ENCODE measurements at places on chromosomes 12 and 14. TPM values are rescaled to one million over a fixed set of nuclear protein-coding genes. Genes with fewer than 3 reads are reported as not detected.

The KRT83 gene
- total RNA-seq: not detected

The DHH gene
- 0.41 TPM for total RNA-seq

The TCP11L2 gene
- 42.4 TPM for total RNA-seq

The KRT74 gene
- total RNA-seq: not detected

The RD3L gene
- not detected for total RNA-seq

The ZFHX2 gene
- total RNA-seq: 0.41 TPM

The ETV6 gene
- 6.1 TPM for total RNA-seq

The OTX2 gene
- total RNA-seq: not detected

The BCL2L14 gene
- not detected for total RNA-seq

The UNC79 gene
- total RNA-seq: 0.16 TPM

The CLEC12A gene
- total RNA-seq: not detected

The GPR68 gene
- total RNA-seq: 1.3 TPM

The POTEG gene
- total RNA-seq: not detected

The EFS gene
- 10.8 TPM for total RNA-seq

The VDR gene
- total RNA-seq: 5.0 TPM

The TSPAN9 gene
- total RNA-seq: 8.1 TPM

The PPFIA2 gene
- 0.74 TPM for total RNA-seq

The TMEM121 gene
- total RNA-seq: 6.7 TPM

The TMBIM4 gene
- 115 TPM for total RNA-seq

The TIMELESS gene
- total RNA-seq: 15.9 TPM

The CRIP1 gene
- total RNA-seq: 28.4 TPM

The KLRF1 gene
- not detected for total RNA-seq

The JPH4 gene
- total RNA-seq: not detected

Measured in fibroblast of the aortic adventitia (primary cell).